Stimulated activated CD8-positive, alpha-beta memory T cell treated with anti-CD3 and anti-CD28 coated beads, Interleukin-4, amount 100 ng/mL, for 1 hour (primary cell): ENCODE measurements at places on chromosomes 1 and 21.

DNA sequence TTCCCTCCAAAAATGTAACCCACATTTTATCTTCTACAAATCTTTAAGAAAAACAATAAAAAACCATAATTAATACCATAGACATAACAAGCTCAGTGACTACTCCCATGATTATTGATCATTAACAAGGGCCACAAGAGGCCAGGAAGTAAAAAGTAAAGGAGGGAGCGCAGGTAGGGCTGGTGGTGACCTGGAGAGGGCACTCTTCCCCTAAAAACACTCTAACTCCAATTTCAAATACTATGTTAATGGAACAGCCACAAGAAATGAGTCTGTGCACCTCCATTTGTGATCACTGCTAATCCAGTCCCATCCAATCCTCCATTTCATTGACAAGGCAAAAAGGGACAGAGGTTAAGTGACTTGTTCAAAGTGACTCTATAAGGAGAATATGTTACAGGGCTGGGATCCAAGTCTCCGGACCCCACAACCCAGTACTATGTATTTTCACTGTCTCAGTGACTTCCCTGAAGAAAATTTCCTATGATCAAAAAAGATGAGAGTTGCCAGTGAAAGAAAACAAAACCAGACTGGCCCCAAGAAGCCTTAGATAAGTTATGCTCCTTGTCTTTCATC, 41.2 kb upstream of the CFAP298 start:
- no peak for DNase-seq

GRCh38 chr1:8396786-8397406, 79.0 kb downstream of the SLC45A1 start:
- DNase-seq: no peak

DNA sequence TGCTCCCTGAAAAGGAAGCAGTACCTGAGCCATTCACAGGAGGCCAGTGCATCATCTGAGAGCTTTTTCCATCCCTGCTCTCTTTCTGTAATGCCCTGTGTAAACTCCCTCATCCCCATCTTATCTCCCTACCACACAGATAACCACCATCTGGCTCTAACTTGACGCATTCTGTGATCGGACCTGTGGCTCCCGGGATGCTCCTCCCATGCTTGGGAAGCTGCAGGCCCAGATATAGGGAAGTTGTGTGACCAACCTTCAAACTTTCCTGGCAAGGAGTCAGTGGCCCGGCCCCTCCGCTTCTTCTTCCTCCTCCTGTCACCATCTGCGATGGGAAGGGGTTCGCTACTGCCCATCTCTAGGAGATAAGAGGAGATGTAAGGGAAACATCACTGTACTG, 21.1 kb downstream of the MKNK1 start:
- no peak for DNase-seq

- DNase-seq: no peak
Observed at GRCh38 chr1:111234866-111235265, 7.4 kb downstream of the CHI3L2 start.

GRCh38 chr1:11617314-11617713, 36.9 kb downstream of the FBXO2 start:
- DNase-seq: no peak

GRCh38 chr1:22291494-22291893, 148.6 kb upstream of the WNT4 start:
- no peak for DNase-seq

DNA sequence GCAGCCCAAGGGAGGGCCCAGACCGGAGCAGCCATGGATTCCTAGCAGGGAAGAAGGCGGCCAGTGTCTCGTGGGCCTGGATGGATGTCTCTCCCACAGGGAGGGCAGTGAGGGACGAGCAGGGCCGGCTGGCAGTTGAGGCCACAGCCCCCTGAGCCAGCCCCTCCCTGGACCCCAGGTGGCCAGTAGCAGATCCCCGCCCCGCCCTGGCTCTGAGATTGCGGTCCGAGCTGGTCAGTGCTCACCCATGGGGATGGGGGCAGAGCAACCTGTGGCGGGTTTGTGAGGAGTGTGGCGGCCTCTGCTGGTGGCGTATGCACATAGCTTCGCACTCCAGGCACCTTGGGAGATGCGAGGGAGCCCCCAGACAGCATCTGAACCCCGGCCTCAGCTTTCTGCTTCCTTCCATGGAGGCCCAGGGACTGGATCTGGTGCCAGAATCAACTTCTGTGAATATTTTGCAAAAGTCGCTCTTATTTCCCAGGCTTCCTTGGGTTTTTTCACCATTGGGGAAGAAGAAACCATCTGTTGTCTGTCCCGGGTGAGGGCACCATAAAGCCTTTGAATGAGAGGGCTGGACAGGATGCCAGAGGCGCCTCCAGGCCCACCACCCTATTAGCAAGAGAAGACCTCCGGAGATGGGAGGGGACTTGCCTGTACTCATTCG, 8.4 kb upstream of the KCNN3 start:
- DNase-seq: peak; percentile 36
